ENCODE measurements at places on chromosomes 12 and 14.

DNA sequence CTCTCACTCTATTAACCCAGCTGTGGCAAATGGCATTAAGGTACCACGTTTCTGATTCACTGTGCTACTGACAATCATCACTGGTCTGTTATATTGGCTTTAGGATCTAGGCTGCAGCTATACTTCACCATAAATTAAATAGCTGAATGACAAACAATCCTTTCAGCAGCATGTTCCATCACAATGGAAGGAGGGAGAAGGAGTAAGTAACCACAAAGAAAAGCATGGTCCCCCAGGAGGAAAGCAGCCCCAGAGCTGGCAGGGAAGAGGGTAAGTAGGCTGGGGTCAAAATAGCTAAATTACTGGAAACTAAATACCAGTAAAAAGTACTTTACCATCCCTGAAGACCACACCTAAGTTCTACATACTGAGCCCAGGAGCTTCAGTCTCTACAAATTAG is 2.8 kb downstream of the ARMH4 start:
- DNase-seq, result no peak

DNA sequence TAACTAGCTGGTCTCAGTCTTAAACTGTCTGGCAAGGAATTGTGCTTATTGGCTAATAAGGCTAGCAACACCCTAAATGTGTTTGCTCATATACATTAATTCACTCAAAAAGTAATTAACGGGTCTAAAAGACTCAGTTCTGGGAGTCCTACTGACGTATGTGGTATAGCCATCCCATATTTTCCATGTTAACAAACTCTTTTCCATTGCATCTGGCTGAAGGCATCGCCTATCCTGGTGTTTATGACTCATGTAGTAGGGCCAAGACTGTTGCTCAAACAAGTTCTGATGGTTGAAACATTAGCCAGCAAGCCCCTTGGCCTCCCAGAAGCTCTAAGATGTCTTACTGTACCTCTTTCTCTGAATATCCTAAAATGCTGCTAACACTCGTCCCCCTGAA is 98.5 kb downstream of the PHLDA1 start:
- no peak for DNase-seq

DNA sequence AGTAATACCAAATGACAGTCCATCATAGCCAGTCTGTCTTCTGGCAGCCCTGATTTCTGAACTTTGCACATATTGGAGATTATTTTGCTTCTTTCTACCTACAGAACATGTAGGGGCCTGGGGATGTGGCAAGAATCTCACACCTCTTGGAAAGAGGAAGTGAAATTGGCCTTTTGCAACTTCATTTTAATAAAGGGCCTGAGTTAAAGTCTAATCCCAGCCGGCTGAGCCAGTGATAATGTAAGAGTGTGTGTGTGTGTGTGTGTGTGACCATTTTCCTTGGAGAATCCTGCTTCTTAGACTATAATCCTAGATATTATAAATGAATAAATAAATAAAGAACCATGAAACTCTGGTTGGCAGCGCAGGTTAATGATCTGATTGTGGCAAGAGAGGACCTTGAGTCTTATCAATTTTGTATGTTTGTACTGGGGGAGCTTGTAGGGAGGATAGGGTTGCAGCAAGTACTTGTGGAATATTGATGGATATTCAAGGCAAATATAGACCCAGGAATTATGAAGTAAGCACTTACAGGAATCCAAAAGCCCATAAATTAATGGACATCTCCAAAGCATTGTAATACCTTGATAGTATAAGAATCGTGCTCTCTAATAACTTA is 233.2 kb upstream of the AMIGO2 start:
- no peak for DNase-seq

- DNase-seq, result no peak
Measured at GRCh38 chr14:73700325-73700724, 13.9 kb downstream of the PNMA1 start.

DNA sequence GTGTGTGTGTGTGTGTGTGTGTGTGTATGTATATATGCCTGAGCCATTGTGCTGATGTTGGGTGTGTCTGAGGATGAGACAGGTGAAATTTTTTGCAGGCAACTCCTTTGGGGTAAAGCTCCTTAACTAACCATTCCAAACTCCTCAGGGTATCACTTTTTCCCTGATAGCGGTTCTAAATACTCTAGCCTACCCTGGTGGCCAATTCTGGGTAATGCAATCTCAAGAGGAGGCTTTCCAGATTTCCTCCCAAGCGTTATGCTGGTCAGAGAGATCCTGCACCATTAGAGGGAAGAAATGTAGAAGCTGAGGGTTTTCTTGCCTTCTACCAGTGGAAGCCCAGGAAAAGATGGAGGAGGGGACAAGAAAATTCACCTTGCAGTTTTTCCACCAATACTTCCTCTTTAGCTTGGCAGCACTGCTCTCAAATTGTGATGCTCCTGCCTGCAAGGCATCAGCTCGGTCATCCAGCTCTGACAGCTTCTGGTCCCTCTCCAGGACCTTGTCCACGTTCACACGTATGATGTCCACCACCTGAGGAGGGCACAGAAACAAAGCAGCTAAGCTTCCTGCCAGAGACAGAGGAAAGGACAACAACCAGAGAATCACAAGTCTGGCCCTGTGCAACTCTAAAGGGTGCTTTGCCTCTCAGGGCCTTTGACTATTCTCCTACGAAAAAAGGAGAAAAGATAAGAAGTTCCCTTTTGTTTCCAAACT is 4.9 kb downstream of the VAMP1 start:
- no peak for DNase-seq

GRCh38 chr14:50622978-50623377 is 45.1 kb downstream of the SAV1 start:
- DNase-seq, result no peak

DNA sequence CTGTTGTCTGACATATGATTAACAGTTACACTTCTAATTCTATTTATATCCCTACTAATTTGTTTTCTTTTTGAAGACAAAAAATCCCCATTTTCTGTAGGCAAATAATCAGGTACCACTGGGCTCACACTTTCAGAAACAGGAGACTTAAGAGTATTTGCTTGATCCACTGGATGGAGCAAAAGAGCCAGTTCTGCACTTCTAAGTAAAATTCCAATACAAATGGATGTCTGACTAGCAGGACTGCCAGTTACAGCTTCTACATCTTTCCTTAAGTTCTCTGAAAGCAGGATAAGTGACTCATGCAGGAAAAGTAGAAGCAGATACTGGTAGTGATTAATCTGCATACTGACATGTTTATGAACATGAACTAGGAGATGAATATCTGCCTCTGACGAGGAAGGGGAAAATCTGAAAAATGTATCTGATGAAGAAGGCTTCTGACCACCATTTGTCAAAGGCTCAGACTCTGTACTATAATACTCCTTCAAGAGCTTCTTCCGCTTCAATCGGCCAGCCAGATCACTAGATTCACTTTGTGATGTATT is 73.8 kb upstream of the ANKS1B start:
- DNase-seq, result no peak

DNA sequence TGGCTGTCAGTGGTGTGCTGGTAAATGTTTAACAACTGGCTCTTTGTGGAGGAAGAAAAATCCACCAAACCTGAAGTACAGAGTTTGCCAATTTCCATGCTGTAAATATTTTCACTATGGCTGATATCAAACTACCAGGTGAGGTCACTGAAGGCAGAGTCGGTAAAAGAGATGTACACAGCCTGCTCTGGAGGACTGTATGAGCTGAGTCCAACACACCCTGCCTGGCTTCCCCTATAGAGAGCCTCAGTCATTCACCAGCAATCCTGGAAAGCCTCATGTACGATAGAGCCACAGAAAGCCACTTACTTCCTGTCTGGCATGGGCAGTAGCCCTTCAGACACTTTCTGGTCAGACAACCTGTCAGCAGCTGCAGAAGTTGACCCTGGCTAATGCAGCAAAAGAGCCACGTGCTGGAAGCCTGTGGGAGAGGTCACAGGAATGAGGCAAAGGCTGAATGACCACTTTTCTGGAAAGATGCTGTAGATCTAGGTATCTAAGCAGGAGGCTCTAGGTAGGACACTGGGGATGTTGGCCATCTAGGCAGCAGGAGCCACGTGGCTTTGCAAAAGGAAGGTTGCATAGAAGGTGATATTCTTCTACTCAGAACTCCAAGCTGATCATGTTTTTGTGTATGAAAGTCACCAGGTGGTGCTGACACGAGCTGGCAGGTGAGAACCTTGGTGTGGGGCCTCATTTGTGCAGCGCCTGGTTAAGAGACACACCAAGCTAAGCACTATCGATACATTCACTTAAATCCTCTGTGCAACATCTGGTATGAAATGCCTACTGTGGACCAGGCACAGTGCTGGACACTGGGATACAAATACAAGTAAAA is 553.9 kb downstream of the VRK1 start:
- DNase-seq, result no peak

- no peak for DNase-seq
Measured at GRCh38 chr12:6548556-6548955, 7.3 kb downstream of the IFFO1 start.

- DNase-seq, result no peak
Measured at GRCh38 chr14:52873694-52874093, 77.2 kb downstream of the FERMT2 start.

DNA sequence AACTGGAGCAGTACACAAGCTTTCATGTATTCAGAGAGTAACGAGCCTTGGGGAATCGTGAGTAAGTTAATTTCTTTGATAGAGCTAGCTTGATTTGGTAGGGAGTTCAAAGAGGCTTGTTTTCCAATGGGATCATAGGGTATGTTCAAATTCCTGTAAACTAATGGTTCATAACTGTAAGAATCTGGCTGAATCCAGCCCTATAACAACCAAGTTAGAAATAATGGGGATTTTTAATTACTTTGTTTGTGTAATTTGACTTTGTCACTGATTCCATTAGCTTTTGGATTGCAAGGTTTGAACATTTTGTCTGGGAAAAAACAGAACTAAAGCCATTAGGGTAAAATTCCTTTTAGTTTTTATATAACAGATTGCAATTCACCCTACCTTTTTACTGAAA is 94.0 kb downstream of the WNK1 start:
- DNase-seq, result no peak

DNA sequence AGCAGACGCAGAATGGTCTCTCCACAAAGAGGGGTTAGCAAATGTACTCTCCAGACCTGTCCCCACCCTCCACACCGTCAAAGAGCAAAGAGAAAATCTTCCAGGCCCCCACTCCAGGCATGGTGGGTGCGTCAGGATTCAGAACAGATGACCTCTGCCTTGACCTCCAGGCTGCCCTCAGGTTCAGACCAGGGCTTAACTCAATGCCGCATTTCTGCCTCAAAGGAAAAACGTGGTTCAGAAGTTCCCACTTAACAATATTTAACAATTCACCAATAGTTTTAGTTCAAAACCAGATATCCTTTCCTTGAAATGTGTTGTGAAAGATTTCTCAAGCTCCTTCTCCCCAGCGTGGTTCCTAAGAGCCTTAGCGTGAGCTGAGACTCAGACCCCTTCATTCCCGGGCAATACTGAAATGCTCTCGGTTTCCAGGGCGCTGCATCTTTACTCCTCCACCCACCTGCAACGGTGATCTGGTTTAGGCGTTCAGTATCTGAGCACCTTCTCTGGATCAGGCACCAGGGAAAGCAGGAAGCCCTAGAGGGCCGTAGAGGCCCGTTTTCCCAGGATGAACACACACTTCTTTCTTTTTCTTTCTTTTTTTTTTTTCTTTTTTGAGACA is 22.9 kb downstream of the HSP90AA1 start:
- no peak for DNase-seq

- DNase-seq, result no peak
Measured at GRCh38 chr12:77772676-77773298, 57.9 kb upstream of the NAV3 start.

DNA sequence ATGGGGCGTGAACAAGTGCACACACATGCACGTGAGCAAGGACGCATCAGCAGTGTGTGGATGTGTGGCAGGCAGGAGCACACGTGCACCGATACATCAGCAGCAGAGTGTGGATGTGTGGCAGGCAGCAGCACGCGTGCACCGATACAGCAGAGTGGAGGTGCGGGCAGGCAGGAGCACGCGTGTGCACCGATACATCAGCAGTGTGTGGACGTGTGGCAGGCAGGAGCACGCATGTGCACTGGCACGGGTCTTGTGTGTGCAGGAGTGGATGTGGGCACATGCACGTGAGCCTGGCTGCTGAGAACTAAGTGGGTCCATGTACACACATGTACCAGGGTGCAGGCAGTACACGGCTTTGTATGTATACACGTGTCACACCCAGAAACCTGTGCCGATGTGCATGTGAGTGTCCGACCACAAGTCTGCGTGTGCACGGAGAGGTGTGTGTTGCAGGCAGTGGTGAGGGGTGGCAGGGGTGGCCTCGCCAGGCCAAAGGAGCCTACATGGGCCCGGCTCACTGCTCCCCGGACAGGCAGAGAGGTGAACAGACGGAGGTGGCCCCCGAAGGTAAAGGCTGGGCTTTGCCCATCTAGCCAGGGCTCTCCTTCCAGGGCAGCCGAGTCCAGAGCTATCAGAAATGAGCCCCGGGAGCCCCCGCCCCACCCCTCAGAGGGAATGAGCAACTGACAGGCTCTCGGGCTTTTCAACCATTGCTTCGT is 53.9 kb downstream of the RFLNA start:
- no peak for DNase-seq

DNA sequence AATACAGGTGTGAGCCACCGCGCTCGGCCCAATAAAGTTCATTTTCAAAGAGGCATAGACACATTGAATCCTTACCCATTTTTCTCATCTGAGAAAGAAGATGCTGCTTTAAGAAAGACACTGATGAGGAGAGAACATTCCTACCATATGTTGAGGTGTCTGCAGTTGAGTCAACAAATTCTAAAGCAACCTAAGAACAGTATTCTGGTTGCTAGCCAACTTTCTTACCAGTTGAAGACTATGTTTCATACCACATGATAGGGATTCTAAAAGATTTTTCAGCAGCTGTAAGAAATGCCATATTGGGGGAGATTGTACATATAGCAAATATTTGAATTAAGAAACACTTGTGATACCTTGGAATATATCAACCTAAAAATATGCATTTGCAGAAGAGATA is 160.1 kb downstream of the SRGAP1 start:
- DNase-seq, result no peak

DNA sequence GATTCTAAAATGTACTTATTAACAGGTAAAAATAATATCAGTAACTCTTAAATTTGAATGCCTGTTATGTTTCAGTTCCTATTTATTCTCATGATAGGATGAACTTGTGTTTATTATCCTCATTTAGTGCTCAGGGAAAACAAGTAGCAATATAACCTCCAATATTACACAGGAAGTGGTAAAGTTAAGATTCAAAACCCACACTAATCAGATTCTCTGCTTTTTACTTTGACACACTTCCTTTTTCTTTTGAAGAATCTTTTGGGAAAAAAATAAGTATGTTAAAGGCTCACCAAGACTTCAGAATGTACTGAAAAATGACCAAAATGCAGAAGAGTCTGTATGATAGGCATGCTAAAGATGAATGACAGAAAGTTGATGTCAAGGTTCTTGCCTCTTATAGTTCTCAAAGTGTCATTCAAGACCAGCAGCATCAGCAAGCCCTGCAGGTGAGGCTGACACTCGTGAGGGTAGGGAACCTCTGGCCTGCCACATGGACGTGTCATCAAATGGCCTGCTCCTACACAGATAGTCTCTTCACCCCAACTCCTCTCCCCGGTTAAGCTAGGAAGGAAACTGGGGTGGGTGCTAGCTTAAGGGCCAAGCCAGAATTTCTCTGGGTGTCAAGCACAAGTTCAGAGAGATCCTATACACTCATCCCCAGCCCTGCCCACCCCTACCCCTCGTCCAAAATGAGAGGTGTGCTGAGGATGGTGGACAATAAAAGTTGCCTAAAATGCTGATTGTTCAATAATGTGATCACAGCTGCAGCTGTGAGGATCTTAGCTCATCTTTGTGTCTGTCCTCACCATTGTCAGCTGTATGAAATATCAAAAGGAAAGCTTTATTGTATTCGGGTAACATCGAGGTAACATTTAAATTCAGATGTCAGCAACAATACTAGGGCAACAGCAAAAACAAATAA is 6.3 kb downstream of the TBPL2 start:
- DNase-seq, result no peak

All from aorta (tissue), 5 donors.